ENCODE measurements at places on chromosomes 5 and 9.

DNA sequence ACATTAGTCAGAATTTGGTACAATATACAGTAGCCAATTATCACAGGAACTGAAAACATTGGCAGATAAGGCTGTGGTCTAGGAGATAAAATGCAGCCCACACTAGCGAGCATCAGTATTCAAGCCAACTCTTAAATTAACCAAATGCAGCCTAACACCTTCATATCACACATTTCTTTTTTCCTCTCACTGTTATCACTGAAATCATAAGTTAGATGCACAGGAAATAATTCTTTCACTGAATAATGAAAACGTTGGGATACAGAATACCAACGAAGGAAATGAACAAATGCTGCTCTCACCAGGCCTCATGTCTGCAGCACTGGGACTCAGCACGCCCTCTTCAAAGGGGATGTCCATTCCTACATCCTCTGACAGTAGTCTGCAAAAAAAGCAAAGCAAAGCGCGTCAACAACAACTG, 109.1 kb upstream of the PCA3 start:
- no peak for DNase-seq

DNA sequence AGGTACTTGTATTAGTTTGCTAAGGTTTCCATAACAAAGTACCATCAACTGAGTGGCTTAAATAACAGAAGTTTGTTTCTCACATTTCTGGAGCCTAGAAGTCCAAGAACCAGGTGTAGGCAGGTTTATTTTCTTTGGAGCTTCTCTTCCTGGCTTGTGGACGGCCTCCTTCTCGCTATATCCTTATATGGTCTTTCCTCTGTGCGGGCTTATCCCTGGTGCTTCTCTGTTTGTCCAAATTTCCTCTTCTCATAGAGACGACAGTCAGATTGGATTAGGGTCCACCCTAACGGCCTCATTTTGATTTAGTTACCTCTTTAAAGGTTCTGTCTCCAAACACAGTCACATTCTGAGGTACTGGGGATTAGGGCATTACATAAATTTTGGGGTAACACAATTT, 88.3 kb downstream of the RMI1 start:
- no peak for DNase-seq

GRCh38 chr9:106864373-106865143, 1.6 kb downstream of the ZNF462 start:
- DNase-seq = no peak

DNA sequence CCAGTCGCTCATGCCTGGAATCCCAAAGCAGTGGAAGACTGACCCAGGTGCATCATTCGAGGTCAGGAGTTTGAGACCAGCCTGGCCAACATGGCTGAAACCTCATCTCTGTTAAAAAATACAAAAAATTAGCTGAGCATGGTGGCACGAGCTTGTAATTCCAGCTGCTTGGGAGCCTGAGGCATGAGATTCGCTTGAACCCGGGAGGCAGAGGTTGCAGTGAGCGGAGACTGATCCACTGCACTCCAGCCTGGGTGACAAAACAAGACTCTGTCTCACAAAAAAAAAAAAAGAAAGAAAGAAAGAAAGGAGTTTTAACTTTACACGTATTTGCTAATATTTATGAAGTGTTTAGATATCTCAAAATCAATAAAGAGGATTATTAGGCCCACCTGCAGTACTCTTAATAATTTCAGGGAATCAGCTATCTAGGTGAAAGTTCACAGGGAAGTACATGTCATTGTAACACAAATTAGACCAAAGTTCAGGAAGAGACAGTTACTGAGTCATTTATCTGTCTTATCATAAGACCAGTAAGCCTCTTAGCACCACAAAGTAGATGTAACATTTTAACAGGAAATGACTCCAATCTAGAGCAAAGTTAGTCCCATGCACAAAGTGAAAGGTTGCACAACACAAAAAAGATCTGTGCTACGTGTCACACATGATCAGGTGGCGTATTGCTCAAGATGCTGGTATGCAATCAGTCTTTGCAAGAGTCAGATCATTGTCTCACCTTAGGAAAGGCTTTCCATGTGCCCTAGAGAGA, 34.1 kb upstream of the PLIN2 start:
- no peak for DNase-seq

- no peak for DNase-seq
Observed at GRCh38 chr5:177403102-177403791, 2.8 kb upstream of the PFN3 start.
